Vagina (tissue), 2 donors: ENCODE measurements at places on chromosomes 4 and X.

DNA sequence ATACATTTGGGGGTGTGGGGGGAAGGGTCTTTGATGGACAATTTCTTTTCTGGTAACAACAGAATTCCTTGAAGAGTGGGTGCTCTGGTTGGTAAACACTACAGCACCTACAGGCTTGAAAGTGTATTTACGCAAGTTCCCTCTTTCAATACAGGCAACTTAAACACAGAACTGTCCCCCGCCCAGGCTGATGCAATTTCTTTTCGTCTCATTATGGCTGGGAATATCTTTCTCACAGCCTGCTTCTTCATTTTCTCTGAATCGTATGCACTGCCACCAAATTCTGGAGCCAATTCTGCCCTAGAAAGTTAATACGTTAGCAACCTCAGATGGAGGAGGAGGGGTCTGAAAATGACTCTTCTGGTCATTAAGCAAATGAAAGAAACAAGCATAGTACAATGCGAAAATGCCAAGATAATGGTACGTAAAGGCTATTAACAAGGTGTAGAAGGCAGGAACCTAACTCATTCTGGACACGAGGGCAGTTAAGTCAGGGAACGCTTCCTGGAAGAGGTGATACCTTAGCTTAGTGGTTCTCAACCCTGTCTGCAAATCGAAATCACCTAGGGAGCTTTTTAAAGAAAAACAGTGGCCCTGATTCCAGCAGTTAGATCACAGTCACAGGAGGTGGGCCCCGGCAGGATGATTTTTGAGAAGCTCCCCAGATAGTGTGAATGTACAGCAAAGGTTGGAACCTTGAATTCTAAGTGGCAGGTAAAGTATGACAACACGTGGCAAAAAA is 1.0 kb downstream of the AGA start:
- H3K36me3 ChIP-seq: no peaks in the 10 kb centered on the region
- peak overlapping the region; percentile 94 for H3K27ac ChIP-seq

GRCh38 chr4:151325949-151326246 is 493 bp upstream of the SH3D19 start:
- peaks cover 32% of the 10 kb centered on the region for H3K4me1 ChIP-seq
- H3K36me3 ChIP-seq: no peaks in the 10 kb centered on the region
- peak overlapping the region; percentile 87 for H3K27ac ChIP-seq
- DNase-seq: no peak
- H3K27me3 ChIP-seq: no peaks in the 10 kb centered on the region
- peak overlapping the region; percentile 65 for H3K4me3 ChIP-seq

DNA sequence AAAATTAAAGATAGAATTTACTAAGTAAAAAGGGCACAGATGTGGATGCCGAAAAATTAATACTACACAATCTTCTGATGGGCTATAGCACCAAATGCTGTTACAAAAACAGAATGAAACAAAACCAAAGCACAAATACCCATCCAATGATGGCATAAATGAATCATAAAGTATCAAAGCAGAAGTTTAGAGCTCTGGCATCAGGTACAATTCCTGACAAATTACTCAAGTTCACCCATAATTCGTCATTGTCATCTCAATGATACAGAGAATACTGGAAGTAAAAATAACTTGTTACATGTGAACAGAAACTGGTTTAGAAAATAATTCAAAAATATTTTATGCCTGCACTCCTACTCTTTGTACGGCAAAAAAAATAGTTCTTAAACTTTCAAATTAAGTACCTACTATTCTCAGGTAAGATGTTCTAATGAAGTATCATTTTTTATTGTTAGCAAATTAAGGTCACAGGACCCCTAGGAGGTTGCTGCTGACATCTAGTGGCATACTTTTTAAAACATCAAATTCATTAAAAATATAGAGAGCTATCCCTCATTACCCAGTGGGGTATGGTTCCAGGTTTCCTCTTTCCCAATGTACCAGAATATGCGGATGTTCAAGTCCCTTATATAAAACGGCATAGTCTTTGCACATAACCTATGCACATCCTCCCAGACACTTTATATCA is 126.1 kb downstream of the INPP4B start:
- no peaks in the 10 kb centered on the region for H3K36me3 ChIP-seq
- DNase-seq: no peak
- no peak overlapping the region for H3K4me3 ChIP-seq
- H3K27ac ChIP-seq: no peak overlapping the region

- H3K4me3 ChIP-seq: no peak overlapping the region
- no peaks in the 10 kb centered on the region for H3K27me3 ChIP-seq
- DNase-seq: no peak
These were observed 399.6 kb downstream of the NLGN4X start for GRCh38 chrX:5829060-5829459.

DNA sequence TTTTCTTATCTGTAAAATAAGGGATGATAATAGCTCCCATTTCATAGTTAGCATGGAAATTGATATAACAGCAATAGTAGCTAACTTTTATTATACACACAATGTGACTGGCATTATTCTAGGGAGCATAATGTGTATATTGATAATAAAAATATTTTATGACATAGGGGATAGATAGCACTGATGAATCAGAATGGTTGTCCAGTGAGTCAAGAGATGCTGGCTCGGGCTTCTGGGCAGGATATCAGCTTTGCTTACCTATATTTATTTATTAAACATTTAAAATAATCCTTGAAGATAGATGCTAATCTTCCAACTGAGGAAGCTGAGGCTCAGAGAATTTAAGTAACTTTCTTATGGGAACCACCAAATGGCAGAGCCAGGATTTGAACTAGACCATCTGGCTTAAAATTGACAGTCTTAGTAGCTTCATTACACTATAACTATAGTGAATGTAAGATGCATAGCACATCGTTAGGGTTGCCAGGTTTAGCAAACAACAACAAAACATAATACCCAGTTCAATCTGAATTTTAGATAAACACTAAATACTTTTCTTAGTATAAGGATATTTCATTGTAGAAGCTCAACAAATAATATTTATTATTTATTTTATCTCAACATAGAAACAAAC is 2.7 kb downstream of the AFP start:
- no peak overlapping the region for H3K27ac ChIP-seq
- no peak overlapping the region for H3K4me3 ChIP-seq
- H3K36me3 ChIP-seq: no peaks in the 10 kb centered on the region
- H3K27me3 ChIP-seq: no peaks in the 10 kb centered on the region

GRCh38 chr4:94304365-94304971 is 38.2 kb downstream of the HPGDS start:
- no peaks in the 10 kb centered on the region for H3K36me3 ChIP-seq
- H3K27me3 ChIP-seq: no peaks in the 10 kb centered on the region
- no peak for DNase-seq
- no peak overlapping the region for H3K27ac ChIP-seq
- no peaks in the 10 kb centered on the region for H3K4me1 ChIP-seq
- no peak overlapping the region for H3K4me3 ChIP-seq

DNA sequence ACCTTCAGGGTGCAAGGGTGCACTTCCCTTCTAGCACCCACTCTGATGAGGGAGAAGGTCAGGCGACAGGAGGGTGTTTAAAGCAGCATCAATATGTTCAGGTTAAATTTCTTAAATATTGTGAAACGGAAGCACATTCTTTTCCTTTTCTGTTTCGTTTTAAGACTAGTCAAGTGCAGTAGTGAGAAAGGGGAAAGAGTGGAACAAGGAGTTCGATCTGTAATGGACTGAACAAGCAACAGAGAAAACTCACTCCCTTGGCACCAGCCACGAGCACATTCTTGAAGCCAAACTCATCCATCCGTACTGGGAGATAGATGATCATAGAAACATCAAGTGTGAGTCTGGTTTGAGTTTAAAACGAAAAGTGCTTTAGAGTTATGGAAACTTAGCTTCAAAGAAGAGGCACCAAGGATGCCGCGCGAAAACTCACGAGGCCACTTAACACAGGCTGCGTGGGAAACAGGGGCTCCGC is 815 bp downstream of the FAM53A start:
- peak overlapping the region; percentile 71 for H3K4me3 ChIP-seq
- H3K4me1 ChIP-seq: peaks cover 19% of the 10 kb centered on the region
- peak overlapping the region; percentile 64 for H3K27ac ChIP-seq
- no peaks in the 10 kb centered on the region for H3K27me3 ChIP-seq
- no peaks in the 10 kb centered on the region for H3K36me3 ChIP-seq

DNA sequence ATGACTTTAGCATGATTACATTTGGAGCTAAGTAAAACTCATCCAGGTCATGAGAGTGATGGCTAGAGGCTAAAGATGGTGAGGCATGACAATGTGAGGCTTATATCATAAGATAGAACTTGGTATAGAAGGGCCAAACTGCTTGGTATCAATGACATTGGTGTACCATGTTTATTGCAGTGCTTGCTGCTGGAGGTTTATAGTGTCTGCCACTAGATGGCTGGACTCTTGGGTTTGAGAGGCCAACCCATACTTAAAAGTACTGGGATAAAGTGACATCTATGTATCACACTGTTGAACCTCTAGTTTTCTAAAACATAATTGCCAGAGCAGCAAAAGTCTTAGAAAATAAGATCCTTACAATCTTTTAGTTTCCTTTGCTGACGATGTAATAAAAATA is 83.0 kb upstream of the TACR3 start:
- no peaks in the 10 kb centered on the region for H3K36me3 ChIP-seq
- DNase-seq: no peak
- H3K4me3 ChIP-seq: no peak overlapping the region
- H3K27me3 ChIP-seq: no peaks in the 10 kb centered on the region
- no peaks in the 10 kb centered on the region for H3K4me1 ChIP-seq
